ENCODE measurements at places on chromosomes 16 and 17.

DNA sequence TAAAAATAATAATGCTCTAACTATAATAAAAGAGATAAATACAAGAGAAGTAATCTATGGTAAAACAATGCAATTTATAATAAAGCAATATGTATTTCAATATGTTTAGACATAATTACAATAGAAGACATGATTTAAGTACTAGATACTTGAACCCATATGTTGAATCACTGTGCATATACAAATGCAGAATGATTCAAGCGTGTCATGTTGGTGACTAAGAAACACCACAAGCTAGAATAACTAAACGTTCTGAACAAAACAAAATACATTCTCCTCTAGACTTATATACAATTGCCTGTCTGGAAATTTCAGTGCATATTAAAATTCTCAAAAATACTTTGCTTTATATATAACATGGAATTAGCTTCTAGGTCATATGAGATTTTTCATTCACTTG, 11.2 kb downstream of the TADA2A start:
- no peak for DNase-seq

DNA sequence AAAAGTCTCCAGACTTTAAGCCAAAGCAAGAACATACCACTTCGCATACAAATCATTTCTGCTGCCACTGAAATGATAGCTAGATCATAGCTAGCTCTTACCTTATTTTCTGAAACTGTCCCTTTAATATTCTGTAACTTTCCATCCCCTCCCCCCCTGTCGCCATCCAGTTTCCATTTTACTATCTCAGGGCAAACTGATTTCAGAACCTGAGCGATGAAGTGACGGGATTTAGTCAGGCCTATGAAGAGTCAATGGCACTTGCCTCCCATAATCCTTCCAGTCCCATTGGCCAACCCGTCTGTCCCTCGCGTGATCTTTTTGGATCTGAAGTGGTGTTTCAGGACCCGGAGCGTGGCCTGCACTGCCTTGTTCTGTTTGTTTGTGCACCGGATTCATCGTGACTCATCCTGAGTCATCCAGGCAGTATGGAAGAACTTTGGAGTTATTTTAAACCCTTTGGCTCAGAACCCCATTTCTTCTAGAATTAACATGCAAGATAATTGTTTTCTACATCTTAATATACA, 199.8 kb upstream of the CHMP6 start:
- DNase-seq, result peak; percentile 93

DNA sequence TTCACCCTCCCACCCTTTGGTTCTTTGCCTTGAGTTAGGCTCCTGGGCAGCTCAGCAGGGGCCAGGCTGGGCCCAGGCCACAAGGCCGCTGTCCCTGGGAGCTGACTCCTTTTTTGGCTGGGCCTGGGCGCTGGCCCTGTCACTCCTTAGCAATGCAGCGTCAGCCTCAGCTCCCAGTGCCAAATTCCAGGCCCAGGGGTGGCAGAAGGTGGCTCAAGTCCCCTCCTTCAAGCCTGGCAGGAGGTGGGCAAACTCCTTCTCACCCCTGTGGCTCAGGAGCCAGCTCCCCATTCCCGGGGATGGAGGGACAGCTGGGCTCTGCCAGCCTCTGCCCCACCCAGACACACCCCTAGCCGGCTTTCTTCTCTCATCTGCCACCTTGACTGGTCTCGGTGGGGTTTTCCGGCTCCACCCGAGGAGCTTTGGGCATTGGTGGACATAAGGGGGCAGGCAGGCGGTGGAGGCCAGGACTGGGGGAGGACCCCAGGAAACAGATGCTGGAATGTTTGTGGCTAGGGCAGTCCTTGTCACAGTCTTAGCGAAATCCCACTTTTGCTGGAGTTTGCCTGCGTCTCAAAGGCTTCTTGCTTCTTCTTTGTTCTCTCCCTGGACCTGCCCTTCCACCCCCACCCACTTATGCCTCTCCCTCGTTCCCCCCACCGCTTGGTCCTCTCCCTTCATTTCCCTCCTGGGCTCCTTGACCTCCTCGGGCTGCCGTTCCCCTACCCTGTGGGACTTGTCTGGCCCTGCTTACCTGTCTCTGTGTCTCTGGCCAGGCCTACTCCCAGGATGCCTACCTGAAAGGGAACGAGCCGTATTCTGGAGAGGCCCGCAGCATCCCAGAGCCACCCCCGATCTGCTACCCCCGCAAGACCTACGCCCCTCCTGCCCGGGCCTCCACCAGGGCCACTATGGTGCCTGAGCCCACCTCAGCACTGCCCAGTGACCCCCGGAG, 37.4 kb downstream of the ARHGAP23 start:
- DNase-seq, result no peak

DNA sequence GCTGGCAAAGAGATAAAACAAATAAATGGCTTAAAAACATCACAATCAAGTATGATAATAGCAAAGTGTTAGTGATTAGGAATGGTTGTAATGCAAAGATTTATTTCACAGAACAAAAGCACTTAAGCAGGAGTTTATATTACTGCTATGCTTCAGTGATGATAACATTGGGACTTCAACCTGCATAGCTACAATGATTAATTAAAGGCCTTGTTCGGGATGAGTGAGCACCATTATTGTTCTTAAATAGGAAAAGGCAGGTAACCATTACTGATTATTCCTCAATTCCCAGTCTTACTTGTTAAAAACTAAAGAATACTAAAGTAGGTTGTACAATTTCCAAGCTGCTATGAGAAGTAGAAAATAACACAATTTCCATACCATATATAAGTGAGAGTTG, 1247.5 kb upstream of the CDH8 start:
- no peak for DNase-seq

- no peak for DNase-seq
Observed at GRCh38 chr17:213286-214105, 32.0 kb upstream of the DOC2B start.

- no peak for DNase-seq
Observed at GRCh38 chr17:81191116-81191515, 25.1 kb upstream of the AATK start.

Measured in cardiac fibroblast (primary cell).